ENCODE measurements at places on chromosomes 3 and 15.

DNA sequence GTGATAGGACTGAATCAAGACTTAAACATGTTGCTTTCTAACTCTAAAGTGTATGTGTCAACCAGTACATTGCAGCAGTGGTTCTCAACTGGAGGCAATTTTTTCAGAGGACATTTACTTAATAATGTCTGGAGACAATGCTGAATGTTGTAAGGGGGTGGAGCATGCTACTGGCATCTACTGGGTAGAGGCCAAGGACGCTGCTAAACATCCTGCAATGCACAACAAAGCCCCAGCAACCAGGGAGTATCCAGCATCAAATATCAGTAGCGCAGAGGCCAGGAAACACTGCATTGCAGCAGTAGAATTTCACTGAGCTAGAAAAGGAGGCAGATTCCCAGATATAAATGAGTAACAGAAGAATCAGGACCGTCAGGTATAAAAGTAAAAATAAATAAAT lies 79.8 kb upstream of the GRM7 start:
- DNase-seq = no peak

GRCh38 chr3:109713288-109713687 lies 375.9 kb upstream of the DPPA4 start:
- DNase-seq = no peak

DNA sequence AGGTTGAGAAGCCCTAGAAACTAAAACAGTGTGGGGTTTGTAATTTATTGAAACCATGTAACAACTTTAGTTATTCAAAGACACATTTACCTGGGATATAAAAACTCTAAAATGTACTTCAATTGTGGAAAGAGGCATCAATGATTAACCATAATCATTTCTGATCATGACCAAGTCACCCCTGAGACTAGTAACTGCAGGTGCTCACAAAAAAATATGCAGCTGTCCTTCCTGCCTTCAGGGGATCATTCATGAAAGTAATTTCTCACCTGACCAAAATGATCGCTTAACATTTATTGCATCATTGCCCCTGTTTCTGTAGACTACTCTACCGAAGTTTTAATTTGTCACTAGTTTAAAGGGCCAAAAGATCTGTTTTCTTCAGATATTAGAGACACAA lies 9.0 kb downstream of the ACP3 start:
- DNase-seq = no peak

- no peak for DNase-seq
Measured at GRCh38 chr3:197463279-197463678, 92.5 kb downstream of the BDH1 start.

Measured in NCI-H748 treated with DMSO at 0.1 percent for 48 hours (cell line).